ENCODE measurements at places on chromosomes 7 and 10. TPM values are rescaled to one million over a fixed set of nuclear protein-coding genes. Genes with fewer than 3 reads are reported as not detected.

NKX2-3 gene
- not detected for total RNA-seq

PLAU gene
- 16.5 TPM for total RNA-seq

DOCK4 gene
- total RNA-seq = 8.4 TPM

CYP3A7 gene
- total RNA-seq = not detected

TLX1 gene
- total RNA-seq = not detected
